ENCODE measurements at places on chromosomes 4 and X.
A peak's percentile ranks its signal among the peaks of the same experiment; 100 is the strongest.

- peak; percentile 94 for DNase-seq
- H3K27ac ChIP-seq = peak overlapping the region; percentile 80
- no peak overlapping the region for H3K4me3 ChIP-seq
These were observed 26.8 kb downstream of the PRPS1 start for GRCh38 chrX:107654872-107655761.

DNA sequence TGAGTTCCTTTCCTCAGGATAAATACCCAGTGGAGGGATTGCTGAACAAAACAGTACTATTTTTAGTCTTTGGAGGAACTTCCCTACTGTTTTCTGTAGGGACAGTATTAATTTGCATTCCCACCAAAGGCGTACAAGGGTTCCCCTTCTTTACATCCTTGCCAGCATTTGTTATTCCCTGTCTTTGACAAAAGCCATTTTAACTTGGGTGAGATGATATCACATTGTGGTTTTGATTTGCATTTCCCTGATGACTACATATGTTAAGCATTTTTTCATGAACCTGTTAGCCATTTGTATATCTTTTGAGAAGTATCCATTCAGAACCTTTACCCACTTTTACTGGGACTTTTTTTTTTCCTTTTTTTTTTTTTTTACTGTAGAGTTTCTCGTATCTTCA, 126.2 kb upstream of the ANXA10 start:
- H3K4me3 ChIP-seq = no peak overlapping the region
- no peaks in the 10 kb centered on the region for H3K36me3 ChIP-seq
- no peak overlapping the region for H3K27ac ChIP-seq

DNA sequence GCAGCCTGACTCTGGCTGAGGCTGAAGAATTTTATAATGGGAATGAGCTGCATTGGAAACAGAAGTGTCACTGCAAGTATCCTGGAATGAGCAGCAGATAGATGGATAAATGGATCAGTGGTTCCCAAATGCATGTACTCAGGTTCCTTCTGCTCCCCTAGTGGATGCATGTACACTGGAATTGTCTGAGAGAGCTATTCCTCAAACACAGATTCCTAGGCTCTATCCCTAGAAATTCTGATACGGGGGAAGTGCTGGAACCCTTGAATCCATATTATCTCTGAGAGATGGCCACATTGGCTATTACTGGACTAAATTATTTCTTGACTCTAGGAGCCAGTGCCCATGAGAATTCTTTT, 64.8 kb downstream of the TMEM131L start:
- peaks cover 12% of the 10 kb centered on the region for H3K4me1 ChIP-seq

GRCh38 chrX:18895189-18895951, 88.5 kb downstream of the PHKA2 start:
- DNase-seq = peak; percentile 59
- no peaks in the 10 kb centered on the region for H3K36me3 ChIP-seq
- no peak overlapping the region for H3K27ac ChIP-seq

GRCh38 chr4:184150102-184150839, 67.4 kb downstream of the ENPP6 start:
- H3K27ac ChIP-seq = no peak overlapping the region
- H3K36me3 ChIP-seq = no peaks in the 10 kb centered on the region
- peaks cover 4% of the 10 kb centered on the region for H3K4me1 ChIP-seq
- no peak for DNase-seq

DNA sequence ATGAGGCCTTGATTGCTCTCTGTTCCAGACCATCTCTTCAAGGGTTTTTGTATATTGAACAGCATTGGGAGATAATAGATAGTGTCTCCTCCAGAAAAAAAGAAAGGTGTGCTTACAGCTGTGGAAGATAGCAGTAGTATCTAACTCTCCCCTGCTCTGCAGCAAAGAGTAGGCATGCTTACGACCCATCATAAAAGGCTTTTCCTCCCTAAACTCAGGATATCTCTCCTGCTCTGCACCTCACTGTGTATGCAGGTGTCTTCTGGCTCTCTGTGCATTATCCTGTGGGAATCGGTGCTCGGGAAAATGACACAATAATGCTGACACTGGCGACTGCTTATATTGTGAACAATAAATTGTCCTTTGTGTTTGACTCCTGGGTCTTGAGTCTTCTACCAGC, 216.0 kb downstream of the RAB28 start:
- no peaks in the 10 kb centered on the region for H3K4me1 ChIP-seq
- no peaks in the 10 kb centered on the region for H3K27me3 ChIP-seq
- H3K4me3 ChIP-seq = no peak overlapping the region
- no peak for DNase-seq

GRCh38 chrX:3598046-3598605, 115.3 kb downstream of the PRKX start:
- DNase-seq = no peak
- no peaks in the 10 kb centered on the region for H3K27me3 ChIP-seq
- H3K27ac ChIP-seq = no peak overlapping the region
- no peaks in the 10 kb centered on the region for H3K36me3 ChIP-seq
- 0 out of 2 replicates have a peak, but pooled peaks cover 4% of the 10 kb centered on the region for H3K4me1 ChIP-seq
- no peak overlapping the region for H3K4me3 ChIP-seq

DNA sequence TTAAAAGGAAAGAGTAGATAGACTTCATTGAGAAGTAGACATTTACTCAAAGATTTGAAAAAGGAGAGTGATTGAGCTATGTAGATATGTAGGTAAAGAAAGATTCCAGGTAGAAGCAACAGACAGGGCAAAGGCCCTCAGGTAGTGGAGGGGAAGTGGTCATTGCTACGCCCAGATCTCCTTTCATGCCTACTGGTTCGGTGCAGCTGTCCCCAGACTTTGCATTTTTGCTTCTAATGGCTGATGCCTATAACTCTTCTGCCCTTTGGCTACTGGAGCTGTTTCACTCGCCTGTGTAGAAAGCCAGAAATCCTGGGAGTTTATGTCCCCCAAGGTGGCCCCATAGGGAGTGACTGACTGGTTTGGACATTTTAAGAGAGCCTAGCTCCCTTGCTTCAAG, 16.9 kb upstream of the ARMCX2 start:
- no peaks in the 10 kb centered on the region for H3K27me3 ChIP-seq
- no peaks in the 10 kb centered on the region for H3K36me3 ChIP-seq
- H3K27ac ChIP-seq = no peak overlapping the region
- H3K4me1 ChIP-seq = no peaks in the 10 kb centered on the region

- no peaks in the 10 kb centered on the region for H3K4me1 ChIP-seq
- H3K36me3 ChIP-seq = no peaks in the 10 kb centered on the region
- H3K27ac ChIP-seq = no peak overlapping the region
These were observed 42.8 kb downstream of the PDE5A start for GRCh38 chr4:119585771-119586170.

GRCh38 chr4:67723949-67724348, 23.0 kb upstream of the UBA6 start:
- no peaks in the 10 kb centered on the region for H3K27me3 ChIP-seq
- DNase-seq = peak; percentile 35
- H3K4me1 ChIP-seq = peaks cover 38% of the 10 kb centered on the region
- H3K27ac ChIP-seq = no peak overlapping the region

GRCh38 chr4:77001907-77002306, 52.4 kb downstream of the SEPTIN11 start:
- peak; percentile 76 for DNase-seq
- H3K27ac ChIP-seq = peak overlapping the region; percentile 43
- no peaks in the 10 kb centered on the region for H3K27me3 ChIP-seq
- peaks cover 86% of the 10 kb centered on the region for H3K36me3 ChIP-seq
- H3K4me3 ChIP-seq = peak overlapping the region; percentile 32

DNA sequence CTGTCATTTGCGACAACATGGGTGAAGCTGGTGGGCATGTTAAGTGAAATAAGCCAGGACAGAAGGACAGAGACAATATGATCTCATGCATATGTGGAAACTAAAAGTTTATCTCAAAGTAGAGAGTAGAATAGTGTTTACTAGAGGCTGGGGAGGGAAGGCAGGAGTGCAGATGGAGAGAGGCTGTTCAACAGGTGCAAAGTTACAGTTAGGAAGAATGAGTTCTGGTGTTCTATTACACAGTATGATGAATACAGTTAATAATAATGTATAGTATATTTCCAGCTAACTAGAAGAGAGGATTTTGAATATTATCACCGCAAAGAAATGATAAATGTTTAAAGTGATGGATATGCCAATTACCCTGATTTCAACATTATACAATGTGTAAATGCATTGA, 69.8 kb downstream of the FBXL5 start:
- no peaks in the 10 kb centered on the region for H3K27me3 ChIP-seq
- H3K4me1 ChIP-seq = peaks cover 5% of the 10 kb centered on the region
- H3K27ac ChIP-seq = no peak overlapping the region
- no peak overlapping the region for H3K4me3 ChIP-seq

- H3K4me3 ChIP-seq = no peak overlapping the region
- no peaks in the 10 kb centered on the region for H3K4me1 ChIP-seq
- peaks cover 9% of the 10 kb centered on the region for H3K36me3 ChIP-seq
- no peak for DNase-seq
- H3K27me3 ChIP-seq = no peaks in the 10 kb centered on the region
These were observed 25.6 kb downstream of the HSD17B11 start for GRCh38 chr4:87365348-87365747.

DNA sequence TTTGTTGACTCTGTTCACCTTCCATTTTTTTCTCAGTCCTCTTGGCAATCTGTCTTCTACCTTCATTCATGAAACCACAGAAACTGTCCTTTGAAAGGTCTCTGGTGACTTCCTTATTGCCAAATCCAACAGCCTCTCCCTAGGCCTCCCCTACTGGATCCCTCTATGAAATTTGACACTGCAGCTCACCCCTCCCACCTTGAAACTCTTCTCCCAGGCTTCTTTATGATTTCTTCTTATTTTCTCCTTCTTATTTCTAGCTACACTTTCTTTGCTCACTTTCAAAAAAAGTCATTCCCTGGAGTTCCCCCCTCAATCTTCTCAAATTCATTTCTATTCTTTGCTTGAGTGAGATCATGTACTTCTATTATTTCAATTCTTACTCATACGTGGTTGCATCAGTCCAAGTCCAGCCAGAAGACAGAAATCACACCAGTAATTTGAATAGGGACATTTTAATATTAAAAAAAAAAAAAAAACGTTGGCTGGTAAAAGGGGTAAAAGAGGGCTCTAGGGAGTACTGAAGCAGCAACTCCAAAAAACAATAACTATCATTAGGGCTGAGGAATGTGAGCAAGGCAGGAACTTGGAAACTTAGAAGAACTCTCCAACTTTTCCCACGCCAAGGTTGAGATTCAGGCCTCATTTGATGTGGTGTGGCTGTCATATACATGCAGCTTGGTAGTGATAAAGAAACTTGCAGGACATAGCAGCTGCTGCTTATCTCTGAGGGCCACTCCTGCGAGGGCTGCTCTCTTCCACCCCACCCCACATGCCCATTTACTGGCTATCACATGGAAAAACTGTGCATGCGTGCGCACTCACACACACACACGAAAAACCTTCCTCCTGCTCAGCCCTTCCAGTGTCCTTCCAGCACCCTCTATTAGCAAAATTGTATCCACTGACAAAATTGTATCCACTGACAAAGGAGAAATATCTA, 169.8 kb upstream of the GALNT7 start:
- H3K27ac ChIP-seq = peak overlapping the region; percentile 35
- peaks cover 5% of the 10 kb centered on the region for H3K27me3 ChIP-seq
- 0 out of 2 replicates have a peak overlapping the region, but pooled peaks have one; percentile 7 for H3K4me3 ChIP-seq
- peak; percentile 76 for DNase-seq

DNA sequence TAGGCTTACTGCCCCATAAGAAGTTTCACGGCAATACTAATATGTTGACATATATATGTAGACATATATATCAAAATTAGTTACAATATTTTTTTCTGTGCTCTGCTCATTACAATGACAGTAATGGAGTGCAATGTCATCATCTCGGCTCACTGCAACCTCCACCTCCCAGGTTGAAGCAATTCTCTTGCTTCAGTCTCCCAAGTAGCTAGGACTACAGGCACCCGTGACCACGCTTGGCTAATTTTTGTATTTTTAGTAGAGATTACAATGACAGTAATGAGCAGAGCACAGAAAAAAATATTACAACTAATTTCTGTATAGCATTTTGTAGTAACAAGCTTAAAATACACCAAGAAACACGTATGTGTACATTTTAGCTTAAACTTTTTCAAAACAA, 7.6 kb downstream of the EIF4E start:
- no peak for DNase-seq
- no peaks in the 10 kb centered on the region for H3K27me3 ChIP-seq
- H3K27ac ChIP-seq = no peak overlapping the region
- H3K4me1 ChIP-seq = peaks cover 12% of the 10 kb centered on the region

GRCh38 chr4:3791910-3792542, 25.8 kb downstream of the ADRA2C start:
- no peak overlapping the region for H3K27ac ChIP-seq
- H3K27me3 ChIP-seq = peaks cover 5% of the 10 kb centered on the region
- no peaks in the 10 kb centered on the region for H3K4me1 ChIP-seq

DNA sequence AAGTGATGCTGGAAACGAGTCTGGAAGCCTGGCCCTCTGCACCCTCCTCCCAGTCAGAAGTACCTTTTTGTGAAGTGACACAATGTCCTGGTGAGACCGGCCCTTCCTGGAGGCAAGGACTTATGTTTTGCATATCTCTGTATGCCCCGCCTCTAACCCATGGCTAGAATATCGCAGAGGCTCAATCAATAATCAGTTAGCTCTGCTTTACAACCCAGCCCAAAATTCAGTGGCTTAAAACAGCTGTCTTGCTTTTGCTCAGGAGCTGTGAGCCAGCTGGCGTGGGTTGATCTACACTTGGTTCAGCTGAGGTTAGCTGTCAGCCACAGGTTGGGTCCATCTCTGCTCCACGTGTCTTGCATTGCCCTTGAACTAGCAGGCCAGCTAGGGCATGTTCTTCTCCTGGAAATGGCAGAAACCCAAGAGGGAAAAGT, 98.8 kb upstream of the METTL14 start:
- H3K36me3 ChIP-seq = no peaks in the 10 kb centered on the region
- 0 out of 2 replicates have a peak, but pooled peaks cover 9% of the 10 kb centered on the region for H3K27me3 ChIP-seq
- peaks cover 9% of the 10 kb centered on the region for H3K4me1 ChIP-seq

GRCh38 chrX:133970076-133970475, 15.3 kb downstream of the GPC3 start:
- H3K4me1 ChIP-seq = no peaks in the 10 kb centered on the region
- no peaks in the 10 kb centered on the region for H3K36me3 ChIP-seq
- no peak overlapping the region for H3K27ac ChIP-seq

Measured in GM23248 (cell line).